ENCODE measurements at places on chromosomes 1 and 21.

DNA sequence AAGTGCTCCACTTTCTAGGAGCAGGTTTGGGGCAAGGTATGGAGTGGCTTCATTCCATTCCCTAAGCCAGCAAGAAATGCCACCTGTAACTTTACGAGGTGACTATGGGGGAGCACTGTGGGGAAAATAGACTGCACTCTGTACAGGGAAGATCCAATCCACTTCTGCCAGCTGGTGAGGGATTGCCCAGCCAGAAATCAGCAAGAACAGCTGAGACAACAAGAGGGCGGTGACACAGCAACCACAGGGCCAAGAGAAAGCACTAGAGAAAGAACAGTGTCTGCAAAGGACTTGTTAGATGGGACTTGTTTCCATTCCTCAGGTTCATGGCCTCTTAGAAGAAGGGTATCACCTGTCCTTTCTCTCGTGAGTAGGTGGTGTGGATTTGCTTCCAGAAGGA is 19.6 kb downstream of the CAPN8 start:
- no peak for DNase-seq

DNA sequence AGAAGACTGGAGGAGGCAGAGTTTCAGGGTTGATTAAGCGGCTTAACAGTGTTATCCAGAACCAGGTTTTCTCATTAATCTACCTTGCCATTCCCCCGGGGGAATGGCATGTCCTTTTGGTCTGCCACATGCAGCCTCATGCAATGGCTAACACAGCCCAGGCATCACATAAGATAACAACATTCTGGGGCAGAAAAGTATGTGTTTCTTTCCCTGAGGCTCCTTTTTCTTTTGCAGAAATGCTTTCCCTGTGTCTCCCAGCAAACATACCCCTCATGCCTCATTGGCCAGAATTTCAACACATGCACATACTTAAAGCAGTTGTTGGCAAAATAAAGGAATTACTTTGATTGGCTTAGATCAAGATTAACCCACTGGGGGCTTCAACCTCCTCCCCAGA is 98.6 kb downstream of the OMA1 start:
- DNase-seq = no peak

DNA sequence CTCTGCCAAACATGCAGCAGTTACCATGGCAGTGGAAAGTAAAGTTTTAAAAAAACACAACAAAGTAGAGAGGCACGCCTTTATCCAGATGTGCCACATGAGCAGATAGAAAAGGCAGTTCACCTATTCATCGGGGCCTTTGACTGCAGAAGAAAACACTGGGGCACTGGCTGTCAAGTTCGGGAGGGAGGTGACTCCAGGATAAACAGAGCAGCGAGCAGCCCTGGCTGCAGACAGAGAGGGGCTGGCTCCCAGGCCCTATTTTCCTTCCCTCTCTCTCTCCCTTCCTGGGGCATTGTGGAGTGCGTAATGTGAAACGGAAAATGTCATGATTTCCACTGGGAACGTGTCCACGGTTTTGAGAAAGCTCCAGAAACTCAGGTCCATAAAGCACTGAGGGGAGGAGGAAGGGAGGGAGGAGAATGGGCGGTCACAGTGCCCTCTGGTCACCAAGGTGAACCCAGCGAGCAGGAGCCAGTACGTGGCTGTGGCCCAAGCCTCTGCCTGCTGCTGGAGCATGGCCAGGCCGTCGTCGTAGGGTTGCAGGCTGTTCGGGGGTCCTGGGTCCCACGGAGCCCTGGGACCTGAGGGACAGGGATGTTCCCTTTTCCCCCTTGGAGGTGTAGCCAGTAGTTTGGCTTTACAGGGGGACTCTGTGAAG is 114.7 kb upstream of the IRF2BP2 start:
- DNase-seq = no peak

- DNase-seq = no peak
Observed at GRCh38 chr1:20057886-20058420, 12.0 kb upstream of the PLA2G5 start.

- DNase-seq = no peak
Observed at GRCh38 chr1:29195881-29196291, 14.2 kb upstream of the SRSF4 start.

DNA sequence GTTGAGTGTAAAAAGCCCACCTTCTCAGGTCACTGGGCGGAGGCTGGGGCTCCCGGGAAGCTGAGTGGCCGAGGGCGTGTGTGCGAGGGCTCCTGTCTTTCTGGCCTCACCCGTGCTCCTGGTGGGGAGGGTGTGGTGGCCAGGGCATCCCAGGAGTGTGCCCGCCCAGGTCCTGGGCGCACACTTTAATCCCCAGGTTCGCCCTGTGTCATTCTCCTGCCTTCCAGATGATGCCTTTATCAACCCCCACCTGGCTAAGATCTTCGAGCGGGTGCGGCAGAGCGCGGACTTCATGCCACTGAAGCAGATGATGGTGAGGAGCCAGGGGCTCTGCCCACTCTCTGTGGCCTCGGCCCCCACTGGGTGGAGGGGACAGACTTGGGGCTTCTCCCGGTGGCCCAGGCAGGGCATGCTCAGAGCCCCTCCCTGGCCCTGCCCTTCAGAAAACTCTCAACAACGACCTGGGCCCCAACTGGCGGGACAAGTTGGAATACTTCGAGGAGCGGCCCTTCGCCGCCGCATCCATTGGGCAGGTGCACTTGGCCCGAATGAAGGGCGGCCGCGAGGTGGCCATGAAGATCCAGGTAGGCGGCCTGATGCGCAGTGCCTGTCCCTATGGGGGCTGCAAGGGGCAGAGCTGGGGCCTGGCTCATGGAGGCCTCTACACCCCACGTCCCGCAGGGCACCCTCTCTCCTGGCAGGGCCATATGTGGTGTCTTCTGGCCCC is 42.5 kb downstream of the COQ8A start:
- no peak for DNase-seq

DNA sequence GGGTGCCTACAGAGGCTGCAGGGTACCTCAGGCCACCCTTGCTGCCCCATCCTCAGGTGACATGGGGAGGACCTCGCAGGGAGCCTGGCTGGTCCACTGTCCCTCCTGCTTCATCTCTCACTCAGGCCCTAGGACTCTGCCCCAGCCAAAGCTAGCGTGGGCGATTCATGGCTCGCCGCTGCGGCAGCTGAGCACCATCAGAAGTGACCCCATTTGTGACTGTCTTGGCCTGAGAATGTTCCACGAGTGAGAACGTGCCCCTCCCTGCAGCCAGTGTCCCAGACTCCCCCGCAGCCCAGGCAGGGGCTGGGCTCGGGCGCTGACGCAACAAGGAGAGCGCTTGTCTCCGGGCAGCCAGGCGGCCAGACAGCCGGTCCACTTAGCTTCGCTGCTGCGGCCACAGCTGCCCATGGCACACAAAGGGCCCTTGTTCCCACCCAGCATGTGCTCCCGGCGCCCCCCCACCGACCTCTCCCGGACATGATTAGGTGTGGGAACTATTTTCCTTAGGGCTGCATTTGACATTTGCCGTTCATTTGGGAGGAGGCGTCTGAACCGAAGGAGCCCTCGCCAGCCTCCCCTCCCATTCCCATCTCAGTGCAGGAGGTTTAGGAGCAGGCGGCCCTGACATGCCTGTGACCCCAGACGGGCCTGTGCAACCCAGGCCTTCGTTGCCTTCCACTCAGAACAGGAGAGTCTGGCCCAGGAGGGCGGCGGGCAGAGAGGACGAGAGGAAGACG is 19.3 kb upstream of the POFUT2 start:
- peak; percentile 94 for DNase-seq

Data from hippocampal formation (tissue), 2 donors.